Urothelium cell line (cell line): ENCODE measurements at places on chromosomes 1 and 21.

DNA sequence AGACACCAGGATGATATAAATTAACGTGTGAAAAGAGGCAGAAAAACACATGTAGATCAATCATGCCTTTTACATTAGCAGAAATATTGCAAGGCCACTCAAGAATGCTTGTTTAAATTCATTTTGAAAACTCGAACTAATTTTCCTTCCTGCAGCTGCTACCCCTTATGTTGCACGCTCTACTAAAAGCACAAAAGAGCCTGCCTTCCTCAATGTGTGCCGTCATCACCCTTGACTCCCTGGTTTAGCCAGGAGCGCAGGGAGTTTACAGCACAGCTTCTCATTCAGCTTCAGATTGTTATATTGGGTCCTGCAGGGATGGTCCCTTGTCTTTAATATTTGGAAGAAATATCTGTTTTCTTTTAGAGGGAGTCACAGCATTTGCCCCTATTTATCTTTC lies 10.1 kb upstream of the ST6GALNAC5 start:
- no peak for DNase-seq

- DNase-seq = no peak
These were observed 118.7 kb upstream of the BARHL2 start for GRCh38 chr1:90835661-90836344.

GRCh38 chr1:44346184-44346583 lies 8.9 kb downstream of the ERI3 start:
- no peak for DNase-seq

- no peak for DNase-seq
These were observed 821.3 kb downstream of the USP25 start for GRCh38 chr21:16550917-16551741.

DNA sequence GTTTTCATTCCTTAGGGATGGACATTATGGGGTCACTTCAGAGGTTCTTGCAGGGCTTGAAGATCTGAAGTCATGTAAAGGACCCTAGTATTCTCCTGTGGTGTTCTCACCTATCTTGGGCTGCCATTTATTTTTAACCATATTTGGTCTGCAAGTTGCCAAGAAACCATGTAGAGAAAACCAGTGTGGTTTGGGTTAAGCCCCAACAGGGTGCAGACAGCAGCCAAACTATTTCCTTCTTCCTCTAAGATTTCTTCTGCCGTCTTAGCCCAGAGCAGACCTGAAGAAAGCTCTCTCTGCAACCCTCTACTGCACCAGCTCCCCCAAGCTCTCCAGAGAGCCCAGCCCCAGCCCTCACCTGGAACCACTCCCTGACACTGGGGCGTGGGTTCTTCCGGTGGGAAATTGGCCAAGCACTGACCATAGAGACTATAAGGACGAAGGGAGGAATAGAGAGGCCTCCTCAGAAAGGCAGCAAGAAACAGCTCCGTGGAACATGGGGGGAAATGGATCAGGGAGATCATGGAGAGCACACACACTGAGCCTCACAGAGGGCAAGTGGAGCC lies 136.6 kb downstream of the SYF2 start:
- no peak for DNase-seq

DNA sequence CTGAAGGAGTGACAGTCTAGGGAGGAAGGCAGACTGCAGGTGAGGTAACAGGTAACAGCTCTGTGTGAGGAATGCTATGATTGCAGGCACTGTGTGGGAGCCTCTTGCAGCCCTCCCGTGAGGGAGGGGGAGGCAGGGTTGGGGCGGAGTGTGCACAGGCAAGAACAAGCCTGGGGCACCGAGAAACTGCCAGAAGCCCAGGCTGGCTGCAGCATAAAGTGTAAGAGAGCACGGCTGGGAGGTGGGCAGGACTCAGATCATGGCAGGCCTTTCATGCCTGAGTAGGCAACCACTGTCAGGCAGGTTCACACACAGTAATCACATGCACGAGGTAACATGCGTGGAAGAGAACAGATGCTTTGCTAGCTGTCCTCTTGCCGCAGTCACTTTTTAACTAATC lies 11.3 kb upstream of the RHEX start:
- no peak for DNase-seq

DNA sequence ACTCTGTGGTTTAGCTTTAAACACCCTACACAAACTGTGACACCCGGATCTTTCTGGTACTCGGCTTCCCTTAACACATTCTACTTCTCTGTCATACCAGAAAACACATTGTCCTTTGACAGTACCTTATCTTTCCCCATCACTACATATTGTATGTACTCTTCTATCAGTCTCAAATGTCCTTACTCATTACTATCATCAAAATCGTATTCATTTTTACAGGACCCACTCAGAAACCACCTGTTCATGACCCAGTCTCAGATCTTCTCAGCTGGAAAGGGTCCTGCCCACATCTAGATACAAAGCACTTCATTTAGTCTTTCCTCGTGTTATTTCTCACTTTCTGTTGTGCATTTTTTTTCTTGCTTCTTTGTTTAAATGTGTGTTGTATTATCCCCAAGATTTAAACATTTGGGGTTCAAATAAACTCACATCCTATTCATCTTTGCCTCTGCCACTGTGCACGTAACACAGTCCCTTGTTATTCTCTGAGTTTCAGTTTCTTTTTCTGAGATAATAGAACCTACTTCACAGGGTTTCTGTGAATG lies 27.7 kb downstream of the CD34 start:
- DNase-seq = no peak

GRCh38 chr1:103959565-103959964 lies 209.9 kb downstream of the AMY1C start:
- no peak for DNase-seq

DNA sequence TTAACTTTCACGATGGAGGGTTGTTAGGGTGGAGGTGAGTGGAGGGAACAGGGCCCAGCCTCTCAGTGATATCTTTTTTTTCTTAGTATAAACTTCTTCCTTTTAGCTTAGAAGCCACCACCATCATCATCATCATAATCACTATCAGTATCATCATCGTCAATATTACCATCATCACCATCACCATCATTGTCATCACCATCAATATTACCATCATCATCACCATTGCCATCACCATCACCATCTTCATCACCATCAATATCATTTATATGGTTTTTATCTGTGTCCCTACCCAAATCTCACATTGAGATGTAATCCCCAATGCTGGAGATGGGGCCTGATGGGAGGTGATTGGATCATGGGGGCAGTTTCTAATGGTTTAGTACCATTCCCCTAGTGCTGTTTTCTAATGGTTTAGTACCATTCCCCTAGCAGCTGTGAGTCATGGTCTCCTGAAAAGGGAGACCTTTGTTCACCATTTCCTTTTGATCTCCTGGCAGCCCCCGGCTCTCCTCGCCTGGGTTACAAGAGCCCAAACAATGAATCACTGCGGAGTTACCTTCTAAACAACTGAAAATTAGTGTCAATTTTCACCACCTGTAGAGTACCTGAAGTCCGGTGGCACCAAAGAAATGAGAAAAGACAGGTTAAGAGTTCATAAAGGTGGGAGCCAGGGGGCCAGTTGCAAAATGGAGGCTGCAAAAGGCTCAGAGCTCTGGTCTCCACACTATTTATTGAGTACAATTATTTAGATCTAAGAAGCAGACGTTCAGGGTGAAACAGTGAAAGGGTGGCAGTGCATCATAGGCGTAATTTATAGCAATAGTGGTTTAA lies 3.1 kb upstream of the PLA2G2E start:
- DNase-seq = peak; percentile 68

- DNase-seq = peak; percentile 64
These were observed 37.3 kb downstream of the PLEKHO1 start for GRCh38 chr1:150186789-150187559.

GRCh38 chr1:78522136-78522535 lies 31.4 kb downstream of the PTGFR start:
- DNase-seq = no peak

GRCh38 chr1:94115900-94116436 lies 5.0 kb downstream of the ABCA4 start:
- no peak for DNase-seq

GRCh38 chr1:21436488-21437340 lies 3.2 kb upstream of the NBPF3 start:
- DNase-seq = no peak

DNA sequence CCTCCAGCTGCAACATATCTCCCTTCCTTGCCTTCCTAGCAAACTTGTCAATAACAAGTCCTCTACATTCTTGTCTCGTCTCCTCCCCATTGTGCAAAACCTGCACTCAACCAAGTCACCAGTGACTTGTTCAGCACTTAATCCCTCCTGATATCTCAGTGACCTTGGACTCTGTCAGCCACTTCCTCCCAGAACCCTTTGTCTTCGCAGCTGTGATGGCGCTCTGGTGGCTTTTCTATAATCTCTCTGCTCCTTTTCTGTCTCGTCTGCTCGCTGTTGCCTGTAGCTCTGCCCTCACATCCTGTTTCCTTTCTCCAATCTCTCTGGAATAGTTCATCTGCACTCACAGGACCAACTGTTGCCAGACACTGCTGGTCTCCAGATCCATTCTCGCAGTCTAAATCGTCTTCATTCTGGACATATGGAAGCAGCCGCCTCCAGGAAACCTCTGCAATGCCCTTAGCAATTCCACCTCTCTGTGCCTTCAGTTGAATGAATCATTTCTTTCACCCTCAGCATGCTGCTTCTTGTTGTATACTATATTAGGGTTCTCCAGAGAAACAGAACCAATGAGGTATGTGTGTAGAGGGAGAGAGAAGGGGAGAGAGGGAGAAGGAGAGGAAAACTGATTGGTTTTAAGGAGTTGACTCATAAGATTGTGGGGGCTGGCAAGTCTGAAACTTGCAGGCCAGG lies 17.4 kb upstream of the IFNAR2 start:
- no peak for DNase-seq

GRCh38 chr1:95222629-95223028 lies 11.4 kb upstream of the RWDD3 start:
- no peak for DNase-seq

- DNase-seq = no peak
These were observed 48.2 kb downstream of the SLX9 start for GRCh38 chr21:44987886-44988606.
